ENCODE measurements at places on chromosomes 7 and 10.

DNA sequence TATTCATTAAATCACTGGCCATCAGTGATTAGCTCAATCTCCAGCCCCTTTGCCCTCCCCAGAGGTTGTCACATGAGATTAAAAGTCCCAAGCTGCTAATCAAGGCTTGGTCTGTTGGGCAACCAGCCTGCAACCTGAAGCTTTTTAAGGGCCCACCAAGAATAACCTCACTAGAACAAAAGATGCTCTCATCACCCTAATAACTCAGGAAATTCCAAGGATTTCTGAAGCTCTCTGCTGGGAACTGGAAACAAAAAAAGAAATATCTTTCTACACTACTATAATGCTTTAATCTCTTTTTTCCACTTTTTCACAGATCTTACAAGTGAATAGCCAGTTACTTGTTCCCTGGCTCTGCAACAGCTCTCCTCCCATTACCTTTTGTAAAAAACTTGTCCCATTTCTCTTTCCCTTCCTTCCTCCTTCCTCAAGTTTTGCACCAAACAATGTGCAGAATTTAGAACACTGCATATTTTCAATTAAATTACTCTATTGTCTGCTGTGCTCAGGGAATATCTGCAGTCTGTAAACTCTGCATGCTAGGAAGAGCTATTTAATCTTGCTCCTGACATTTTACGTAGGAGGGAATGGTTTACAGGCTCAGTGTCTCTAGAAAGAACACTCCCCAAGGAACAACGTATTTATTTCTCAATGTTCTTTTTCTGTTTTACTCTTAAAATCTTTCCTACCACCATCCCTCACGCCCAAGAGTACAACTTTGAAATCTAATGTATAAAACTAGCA is 169.1 kb downstream of the IMMP2L start:
- DNase-seq = no peak

- DNase-seq = no peak
These were observed 1.5 kb downstream of the ACTR3B start for GRCh38 chr7:152760854-152761748.

DNA sequence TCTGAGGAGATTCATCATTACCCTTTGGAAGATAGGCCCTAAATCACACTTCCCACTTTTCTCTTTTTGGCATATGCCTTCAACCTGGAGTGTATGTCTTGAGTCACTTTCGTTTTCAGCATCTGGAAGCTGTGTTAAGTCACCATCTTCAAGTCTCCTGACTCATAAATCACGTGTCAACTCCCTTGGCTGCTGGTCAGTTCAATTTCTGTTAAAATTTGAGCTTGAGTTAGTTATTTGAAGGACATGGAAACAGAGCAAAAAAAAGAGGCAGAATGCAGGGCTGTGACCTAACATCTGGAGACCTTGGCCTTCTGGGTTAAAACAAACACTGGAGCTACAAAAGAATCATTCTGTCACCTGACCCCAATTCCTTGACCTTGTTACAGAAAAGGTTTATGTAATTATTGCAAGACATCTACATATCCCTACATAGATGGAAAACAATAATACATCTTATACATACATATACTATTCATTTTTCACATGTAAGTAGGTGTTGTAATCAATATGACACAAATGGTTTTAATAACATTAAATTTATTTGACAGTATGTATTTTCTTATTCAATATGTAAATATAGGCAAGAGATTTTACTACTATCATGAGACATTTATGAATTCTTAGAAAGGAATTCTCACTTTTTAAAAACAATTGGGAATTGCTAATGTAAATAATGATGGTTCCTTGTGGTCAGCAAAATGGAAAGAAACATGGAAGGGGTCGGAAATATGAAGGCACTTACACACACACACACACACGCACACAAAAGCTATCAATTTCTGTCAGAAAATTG is 169.7 kb upstream of the PHYHIPL start:
- DNase-seq = no peak

DNA sequence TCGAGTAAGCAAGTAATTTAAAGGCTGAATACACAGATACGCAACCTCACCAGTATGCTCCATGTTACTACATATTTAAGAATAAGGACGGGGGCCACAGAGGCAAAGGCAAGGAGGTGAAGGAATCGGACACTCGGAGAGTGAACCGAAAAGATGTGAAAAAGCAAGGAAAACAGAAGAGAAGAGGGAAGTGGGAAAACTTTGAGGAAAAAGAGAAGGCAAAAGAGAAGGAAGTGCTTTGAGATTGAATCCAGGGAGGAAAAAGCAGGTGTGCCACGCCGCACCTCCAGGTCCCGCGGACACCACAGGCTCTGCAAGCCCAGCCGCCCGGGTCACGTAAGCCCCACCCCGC is 367 bp upstream of the AVL9 start:
- DNase-seq = no peak

- no peak for DNase-seq
These were observed 2.4 kb downstream of the NAMPT start for GRCh38 chr7:106282390-106282789.

DNA sequence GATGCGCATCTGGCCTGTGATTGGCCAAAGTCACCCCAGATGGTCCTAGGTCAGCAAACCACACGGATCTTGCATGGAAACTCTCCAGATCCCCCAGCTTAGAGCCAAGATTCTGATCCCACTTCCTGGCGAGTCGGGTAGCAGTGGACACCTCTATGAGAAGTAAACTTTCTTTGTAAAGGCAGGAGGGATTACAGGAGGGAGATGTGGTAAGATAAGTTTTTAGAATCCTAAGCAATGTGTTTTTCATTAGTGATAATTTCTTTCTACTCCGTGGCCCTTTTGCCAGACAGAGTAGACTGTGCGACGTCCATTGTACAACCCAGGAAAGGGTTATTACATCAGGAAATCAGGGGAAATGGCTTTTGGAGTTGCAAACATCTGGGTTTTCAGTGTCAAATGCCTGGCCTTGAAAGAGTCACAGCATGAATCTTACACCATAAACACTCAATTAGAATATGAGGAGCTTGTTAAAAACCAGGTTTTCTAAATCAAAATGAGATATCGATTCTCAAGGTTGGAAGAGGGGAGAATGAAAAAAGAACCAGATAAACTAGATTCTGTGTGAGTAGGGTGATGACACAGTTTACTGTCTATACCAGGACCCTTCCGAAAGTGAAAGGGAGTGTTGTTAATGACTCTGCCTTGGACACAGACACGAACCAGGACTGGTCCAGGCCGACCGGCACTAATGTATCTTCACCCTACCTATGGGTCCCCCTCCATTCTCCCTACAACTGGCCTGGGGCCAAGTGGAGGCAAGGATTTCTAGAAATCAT is 61.9 kb upstream of the WAC start:
- no peak for DNase-seq

GRCh38 chr7:155684543-155684942 is 40.1 kb downstream of the RBM33 start:
- DNase-seq = no peak

GRCh38 chr7:16581286-16581685 is 54.7 kb downstream of the LRRC72 start:
- DNase-seq = no peak

- DNase-seq = no peak
These were observed 1.8 kb downstream of the GNG11 start for GRCh38 chr7:93923296-93923695.

DNA sequence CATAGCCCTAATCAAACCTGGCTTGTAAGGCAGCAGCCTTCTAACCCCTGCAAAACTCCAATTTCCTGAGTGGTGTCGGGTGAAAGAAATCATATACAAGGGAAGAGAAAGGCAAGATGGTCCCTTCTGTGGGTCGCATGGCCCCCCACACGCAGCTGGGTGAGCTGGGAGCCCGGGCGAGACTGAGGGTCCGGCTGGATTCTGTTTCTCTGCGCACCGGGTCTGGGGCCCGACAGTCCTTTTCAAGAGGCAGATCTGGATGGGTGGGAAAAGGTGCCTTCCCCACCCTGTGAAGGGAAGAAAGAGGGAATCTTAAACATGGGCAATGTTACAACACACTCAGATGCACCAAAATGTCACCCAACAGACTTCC is 18.5 kb downstream of the WDR86 start:
- no peak for DNase-seq

DNA sequence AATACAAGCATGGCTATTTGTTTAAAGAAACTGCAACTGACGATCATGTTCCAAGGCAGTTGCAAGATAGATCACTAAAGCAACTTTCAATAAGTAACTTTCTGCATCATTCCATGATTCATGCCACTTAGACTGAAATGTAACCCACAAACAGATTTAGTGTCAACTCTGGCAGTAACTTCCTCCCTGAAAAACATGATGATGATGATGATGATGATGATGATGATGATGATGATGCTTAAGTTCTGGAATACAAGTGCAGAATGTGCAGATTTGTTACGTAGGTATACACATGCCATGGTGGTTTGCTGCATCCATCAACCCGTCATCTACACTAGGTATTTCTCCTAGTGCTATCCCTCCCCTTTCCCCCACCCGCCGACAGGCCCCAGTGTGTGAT is 754.7 kb downstream of the INHBA start:
- no peak for DNase-seq

GRCh38 chr7:133478591-133479135 is 225.8 kb downstream of the EXOC4 start:
- DNase-seq = no peak

DNA sequence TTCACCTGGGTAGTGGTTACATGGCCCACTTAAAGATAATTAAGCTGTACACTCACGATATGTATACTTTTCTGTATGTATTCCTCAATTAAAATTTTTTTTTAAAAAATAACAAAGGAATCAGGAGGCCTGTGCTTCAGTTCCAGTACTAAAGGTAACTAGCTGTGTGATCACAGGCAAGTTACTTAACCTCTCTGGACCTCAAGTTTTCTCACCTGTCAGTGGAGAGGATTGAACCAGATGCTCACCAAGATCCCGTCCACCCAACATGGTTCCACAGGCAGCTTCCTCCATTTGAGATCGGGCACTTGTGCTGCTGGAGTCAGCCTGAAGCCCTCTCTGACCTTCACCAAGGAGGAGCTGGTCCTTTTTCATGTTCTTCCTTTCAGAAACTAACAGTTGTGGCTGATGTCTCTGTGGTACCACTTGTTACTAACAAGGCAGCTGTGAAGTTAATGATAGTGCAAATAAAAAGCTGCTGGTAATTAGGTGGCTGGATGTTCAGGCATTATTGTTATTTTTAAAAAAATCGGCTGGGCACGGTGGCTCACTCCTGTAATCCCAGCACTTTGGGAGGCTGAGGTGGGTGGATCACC is 29.4 kb upstream of the SMNDC1 start:
- no peak for DNase-seq

GRCh38 chr7:30470771-30471170 is 7.8 kb downstream of the NOD1 start:
- DNase-seq = no peak

Measured in D721Med (cell line).